Right lobe of liver (tissue), 6 donors: ENCODE measurements at places on chromosomes 5 and 9.

- no peak for DNase-seq
Observed at GRCh38 chr5:158521995-158522394, 577.7 kb downstream of the EBF1 start.

GRCh38 chr5:55903121-55903701, 52.1 kb downstream of the IL31RA start:
- no peak for DNase-seq

GRCh38 chr5:43627028-43627427, 24.0 kb downstream of the NNT start:
- no peak for DNase-seq

DNA sequence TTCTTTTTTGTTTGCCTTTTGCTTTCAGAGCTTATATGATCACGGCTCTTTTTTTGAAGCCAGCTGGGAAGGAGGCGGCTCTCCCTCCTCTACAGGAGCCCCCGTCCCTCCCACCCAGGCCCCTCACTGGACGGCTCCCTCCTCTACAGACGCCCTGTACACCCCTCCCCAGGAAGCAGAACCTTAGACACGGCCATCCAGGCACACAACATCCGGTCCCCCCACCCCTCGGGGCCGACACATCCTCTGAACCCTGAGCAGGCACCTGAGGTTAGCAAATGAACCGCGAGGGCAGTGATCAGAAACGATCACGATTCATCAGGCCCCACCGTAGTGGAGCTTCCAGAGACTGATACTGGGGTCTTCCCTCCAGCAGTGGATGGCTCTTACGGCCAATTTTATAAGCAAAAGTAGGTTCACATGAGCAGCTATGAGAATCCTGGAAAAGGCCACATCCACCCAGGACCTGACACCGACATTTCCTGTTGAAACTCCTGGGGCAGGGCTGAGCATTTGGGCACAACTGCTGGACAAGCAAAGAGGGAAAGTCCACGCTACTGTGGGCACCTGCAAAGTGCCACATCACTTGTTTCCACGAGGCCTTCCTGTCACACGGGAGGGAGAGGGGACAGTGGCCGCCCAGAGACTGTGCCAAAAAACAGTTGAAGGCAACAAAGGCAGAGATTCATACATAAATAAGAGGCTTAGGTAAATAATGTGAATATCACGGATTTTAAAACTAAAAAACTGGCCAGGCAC, 78.9 kb downstream of the SEMA4D start:
- DNase-seq = no peak

DNA sequence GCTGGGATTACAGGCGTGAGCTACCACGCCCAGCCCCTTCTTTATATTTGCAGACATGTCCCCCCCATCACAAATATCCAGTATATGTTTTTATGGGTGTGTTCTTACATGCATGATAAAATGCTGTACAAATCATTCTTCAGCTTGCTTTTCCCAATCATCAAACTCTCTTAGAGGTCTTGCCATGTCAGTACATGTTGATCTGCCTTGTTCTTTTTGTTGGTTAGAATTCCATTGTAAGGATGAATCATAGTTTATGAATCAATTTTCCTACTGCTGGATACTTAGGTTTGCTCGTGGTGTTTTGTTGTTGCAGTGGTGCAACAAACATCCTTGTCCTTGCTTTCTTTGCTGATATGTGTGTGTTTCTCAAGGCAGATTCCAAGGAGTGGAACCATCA, 79.9 kb upstream of the NEURL1B start:
- DNase-seq = no peak

DNA sequence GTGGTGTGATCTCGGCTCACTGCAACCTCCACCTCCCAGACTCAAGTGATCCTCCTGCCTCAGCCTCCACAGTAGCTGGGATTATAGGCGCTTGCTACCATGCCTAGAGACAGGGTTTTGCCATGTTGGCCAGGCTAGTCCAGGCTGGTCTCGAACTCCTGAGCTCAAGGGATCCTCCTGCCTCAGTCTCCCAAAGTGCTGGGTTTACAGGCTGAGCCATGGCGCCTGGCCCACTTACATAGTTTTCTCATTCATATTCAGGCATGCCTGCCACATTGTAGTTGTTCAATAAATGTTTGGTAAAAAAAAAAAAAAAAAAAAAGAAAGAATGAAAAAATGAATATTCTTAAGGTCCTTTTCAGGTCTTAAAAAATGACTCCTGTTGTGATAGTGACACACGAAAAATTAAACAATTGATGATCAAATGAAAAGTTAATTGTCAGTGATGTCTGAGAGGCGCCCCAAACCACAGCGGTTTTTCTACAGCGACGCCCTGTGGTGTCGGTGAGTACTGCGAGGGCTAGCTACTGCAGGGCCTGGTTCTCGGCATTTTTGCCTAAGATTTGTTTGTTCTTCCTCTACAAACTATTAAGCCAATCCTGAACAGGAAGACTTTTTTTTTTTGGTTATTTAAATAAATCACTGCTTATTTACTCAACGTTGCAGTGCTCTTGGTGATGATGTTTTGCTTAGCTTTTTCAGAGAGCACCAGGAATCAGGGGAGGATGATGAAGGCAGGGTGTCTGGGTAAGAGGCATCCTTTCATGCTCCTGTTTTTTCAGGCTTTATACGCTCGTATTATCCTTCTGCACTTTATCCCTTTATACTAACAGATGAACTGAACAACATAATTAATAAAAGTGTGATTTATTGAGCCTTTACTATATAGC, 67.0 kb upstream of the DPYSL3 start:
- DNase-seq = peak; percentile 58

- peak; percentile 87 for DNase-seq
Observed at GRCh38 chr9:6007770-6008168, 7.7 kb downstream of the RANBP6 start.

GRCh38 chr9:129336601-129337331, 158.7 kb upstream of the IER5L start:
- no peak for DNase-seq
